IMR-90 (cell line): ENCODE measurements at places on chromosomes 1 and 21.

DNA sequence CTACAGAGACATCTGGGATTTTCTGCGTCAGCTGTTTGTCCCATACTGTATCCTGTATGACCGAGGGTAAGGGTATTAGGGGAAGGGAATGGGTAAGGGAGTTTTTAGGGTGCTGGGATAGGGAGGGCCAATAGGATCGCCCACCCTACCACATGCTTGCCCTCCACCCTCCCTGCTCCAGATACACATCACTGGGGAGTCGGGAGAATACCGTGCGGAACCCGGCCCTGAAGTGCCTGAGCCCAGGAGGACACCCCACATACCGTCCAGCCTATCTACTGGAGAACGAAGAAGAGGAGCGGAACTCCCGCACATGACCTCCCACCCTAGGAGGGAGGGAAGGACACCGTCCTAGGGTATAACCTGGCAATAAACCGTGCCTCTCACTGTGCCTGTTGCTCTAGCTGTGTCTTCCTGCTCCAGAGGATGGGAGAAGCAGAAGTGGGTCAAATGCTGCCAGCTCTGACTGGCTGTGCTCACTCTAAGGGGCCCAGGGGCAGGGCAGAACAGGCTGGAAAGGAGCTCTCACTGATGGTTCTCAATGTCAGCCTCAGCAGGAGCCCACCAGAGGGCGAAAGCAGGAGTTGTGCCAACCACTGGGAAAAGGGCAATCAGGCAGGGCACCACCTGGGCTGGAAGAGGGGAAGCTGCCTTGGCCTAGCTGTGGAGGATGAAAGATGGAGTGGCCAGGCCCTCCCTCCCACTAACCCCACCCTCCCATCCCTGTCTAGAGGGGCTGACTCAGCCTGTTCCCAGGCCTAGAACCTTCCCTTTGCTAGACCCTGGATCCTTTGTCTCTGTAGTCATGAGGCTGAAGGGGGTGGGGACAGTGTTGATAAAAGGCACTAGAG, 440 bp upstream of the LENEP start:
- peak; percentile 58 for DNase-seq

- no peak for DNase-seq
Observed at GRCh38 chr1:23370330-23370708, 683 bp upstream of the ZNF436 start.

DNA sequence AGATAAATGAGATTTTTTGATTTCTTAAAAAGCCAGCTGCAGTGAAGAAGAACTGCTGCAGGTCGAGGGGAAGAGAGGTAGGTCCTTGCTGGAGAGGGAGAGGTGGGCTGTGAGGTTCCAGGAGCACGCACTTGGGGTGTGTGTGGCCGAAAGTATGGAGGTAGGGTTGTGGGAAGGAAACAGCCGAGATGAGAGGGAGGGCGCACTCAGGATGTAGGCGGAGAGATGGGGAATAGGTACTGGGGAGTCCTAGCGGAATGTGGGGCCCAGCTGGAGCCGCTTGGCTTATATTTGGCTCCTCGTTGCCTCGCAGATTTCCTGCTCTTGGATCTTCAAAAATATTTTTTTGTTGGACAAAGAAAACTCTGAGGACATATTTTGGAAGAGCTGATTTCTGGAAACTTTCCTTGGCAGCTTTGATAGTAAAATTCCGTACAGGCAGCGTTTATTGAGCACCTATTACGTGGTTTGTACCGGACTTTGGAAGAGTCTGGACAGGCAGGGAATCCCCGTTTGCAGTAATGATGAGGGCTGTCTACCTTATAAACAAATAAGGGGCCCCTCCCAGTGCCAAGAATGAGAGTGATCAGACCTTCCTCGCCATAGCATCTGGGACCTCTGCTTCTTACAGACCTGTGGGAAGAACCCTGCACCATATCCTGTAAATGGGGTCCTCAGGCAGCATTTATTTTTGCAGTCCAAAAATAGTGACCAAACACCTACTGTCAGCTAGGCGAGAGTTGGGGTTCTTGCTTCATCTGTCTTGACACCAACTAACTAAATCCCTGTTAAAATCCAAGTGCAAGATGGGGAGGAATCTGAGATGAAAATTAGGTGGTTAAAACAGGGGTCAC, 1.5 kb downstream of the LRRC8D start:
- no peak for DNase-seq

GRCh38 chr1:59520827-59521418, 224.0 kb downstream of the FGGY start:
- peak; percentile 97 for DNase-seq

DNA sequence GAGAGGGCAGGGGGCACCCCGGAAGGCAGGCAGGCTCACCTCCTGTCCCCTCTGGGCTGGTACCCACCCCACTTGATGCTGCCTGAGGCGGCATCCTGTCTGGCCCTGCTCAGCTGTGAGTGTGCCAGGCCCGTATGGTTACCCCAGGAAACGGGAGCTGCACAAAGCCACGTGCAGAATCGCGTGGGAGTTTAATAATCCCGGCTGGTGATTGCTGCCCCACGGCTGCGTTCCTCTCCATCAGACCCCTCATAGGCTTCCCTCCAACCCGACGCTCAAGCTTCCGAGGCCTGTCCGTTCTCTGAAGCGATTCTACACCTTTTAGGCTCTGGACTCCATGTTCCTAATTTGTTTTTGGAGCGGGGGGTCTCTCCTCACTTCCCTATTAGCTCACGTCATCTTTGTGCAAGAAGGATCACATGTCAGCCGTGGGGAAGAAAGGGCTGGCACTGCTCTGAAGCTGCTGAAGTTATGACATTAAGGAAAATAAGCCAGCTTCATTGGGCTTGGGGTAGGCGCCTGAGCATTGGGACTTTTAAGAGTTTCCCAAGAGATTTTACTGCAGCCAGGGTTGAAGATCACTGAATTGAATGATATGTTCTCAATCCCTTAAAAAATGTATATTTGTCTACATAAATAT, 1.1 kb upstream of the B3GALT5 start:
- DNase-seq, result no peak

- no peak for DNase-seq
Observed at GRCh38 chr1:205359771-205360565, 3.2 kb upstream of the KLHDC8A start.

DNA sequence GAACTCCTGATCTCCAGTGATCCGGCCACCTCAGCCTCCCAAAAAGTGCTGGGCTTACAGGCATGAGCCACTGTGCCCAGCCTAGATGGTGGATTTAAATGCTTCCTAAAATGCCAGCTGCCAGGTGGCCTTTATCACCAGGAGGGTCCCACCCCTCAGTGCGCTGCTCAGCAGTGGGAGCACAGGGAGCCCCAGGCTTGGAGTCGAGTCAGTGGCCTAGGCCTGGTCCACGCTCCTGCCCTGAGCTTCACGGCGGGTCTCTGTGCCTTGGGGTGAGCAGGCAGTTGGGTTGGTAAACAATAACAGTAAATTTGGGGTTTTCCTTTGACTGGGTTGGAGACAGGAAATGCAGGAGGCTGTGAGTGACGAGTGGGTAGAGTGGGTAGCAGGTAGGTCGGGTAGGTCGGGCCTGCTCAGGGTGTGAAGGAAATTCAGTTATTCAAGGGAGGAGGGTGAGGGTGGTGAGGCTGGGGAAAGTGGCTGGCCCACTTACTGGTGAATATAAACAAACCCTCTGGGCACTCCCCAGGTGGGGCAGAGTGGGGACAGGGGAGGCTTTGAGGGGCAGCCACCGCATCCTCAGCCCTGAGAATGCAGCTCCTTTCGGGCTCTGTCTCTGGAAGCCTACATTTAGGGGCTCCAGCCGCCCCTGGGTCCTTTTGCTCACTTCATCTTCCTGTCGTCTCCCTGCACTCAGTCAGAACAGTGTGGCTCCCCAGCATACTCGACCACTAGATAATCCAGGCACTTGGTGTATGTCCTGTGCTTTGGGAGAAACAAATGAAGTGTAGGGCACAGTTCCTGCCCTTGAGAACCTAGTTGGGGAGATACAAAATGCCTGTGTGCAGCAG, 33.5 kb upstream of the IL19 start:
- no peak for DNase-seq

- DNase-seq, result no peak
Observed at GRCh38 chr1:51794868-51795267, 83.7 kb downstream of the NRDC start.

- no peak for DNase-seq
Observed at GRCh38 chr1:212607913-212608391, 609 bp upstream of the ATF3 start.

DNA sequence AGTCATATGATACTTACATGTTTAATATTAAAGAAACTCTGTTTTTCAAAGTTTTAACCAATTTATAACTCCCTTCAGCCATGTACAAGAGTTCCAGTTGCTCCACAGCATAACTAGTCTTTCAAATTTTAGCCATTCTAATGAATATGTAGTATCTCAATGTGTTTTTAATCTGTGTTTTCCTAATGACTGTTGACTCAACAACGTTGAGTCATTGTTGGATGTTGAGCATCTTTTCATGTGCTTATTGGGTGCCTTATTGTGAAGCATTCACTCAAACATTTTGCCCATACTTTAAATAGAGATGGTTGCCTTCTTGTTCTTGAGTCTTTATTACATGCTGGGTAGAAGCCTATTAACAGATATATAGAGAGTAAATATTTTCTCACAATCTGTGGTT, 240.2 kb upstream of the LYPLAL1 start:
- DNase-seq, result peak; percentile 28

DNA sequence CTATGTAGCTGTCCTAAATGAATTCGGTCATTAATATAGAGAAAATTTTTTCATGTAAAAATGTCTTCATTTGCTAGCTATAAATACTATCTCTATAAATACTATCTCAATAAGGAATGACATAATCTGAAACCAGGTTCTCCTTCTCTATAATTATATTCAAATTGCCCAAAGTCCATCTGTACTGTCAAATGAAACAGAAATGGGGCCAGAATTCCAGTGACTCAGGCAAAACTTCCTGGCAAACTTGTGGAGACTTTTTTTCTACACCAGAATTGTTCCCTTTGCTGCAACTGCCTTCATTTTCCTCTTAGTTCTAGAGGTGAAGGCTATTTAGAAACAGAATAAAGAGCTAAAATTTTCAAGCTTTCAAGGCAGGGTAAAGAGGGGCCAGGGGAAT, 152.5 kb downstream of the KCNH1 start:
- no peak for DNase-seq

GRCh38 chr1:150626150-150626549, 3.3 kb downstream of the ENSA start:
- no peak for DNase-seq

DNA sequence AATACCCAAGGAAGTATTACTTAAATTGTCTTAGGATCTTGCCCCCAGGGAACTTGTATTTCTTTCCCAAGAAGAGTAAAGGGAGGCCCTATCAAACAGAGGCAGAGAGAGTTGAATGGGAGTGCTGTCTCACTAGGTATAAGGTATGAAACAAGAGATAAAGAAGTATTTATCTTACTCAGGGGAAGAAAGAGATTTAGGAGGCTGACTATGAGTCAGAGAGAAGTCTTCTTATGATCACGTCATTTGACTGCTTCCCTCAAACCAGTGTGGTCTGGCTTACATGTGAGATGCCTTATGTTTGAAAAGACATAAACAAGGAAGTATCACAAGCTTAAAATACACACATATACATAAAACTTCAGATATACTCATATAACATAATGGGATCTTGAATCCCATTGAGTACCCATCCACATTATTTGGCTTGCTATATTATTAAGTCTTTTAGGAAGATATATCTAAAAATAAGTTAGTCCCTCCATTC, 29.6 kb downstream of the DUSP10 start:
- peak; percentile 99 for DNase-seq

DNA sequence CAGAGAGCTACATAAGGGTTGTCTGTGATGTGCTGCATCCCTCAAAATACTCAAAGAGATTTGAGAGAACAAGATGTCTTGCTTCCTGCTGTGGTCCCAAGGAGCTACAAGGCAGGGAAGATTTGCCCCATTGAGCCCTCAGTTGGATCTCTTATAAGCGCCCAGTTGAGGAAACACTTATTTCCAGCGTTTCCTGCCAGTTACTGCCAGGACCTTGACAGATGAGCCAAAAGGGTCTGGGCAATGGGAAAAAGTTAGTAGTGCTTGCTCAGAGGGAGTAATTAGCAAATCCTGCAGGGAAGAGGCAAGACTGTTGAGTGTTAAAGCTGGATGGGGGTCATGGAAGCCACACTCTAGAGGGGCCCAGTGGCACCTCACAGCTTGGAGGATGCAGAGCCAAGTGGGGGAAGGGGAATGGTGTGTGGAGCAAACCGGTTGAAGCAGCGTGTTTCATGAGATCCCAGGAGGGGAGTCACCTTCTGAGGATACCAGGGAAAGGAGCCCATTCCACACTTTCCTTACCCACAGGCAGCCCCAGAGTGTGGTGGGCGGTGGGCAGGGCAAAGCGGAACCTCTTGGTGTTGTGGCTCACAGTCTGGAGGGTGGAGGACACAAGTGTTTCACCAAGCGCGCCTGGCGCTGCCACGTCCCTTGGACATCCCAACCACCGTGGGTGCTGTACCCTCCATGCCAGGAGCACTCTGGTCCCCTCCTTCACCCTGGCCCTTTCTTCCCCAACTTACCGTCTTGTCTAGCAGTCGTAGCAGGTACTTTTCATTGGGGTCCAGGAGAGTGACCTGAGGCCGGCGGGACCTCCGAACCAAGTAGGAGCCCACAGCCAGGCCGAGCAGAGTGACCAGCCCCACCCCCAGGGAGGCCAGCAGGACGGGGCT, 805 bp downstream of the CYB5R1 start:
- DNase-seq, result no peak

DNA sequence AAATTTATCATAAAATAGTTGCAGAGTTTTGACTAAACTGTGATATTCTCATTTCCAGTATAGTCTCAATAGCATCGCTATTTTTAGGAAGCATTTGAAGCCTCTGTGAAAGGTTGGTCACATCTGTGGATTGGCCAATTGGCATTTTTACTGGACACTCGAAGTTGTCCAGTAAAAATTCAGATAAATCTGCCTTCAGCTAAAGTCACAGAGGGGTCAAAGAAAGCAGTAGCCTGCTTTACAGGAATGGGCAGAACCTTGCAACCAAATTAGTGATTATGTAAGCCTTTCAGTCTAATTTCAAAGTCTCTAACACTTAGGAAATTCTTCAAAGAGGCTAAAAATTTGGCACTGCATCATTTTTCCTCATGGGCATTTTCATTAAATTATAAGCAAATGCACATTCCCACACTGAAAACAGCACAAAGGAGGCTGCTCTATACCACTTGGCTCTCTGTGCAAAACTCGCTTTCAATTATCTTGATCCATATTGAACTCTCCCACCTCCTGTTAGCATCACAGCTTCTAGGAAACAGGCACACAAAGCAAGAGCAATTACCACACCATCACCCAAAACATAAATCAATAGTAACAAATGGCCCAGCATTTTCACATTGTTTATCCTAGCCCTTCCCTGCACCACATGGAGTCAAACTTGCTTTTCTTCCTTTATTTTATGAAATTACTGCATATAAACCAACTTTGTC, 318.5 kb upstream of the DUSP10 start:
- DNase-seq, result no peak

DNA sequence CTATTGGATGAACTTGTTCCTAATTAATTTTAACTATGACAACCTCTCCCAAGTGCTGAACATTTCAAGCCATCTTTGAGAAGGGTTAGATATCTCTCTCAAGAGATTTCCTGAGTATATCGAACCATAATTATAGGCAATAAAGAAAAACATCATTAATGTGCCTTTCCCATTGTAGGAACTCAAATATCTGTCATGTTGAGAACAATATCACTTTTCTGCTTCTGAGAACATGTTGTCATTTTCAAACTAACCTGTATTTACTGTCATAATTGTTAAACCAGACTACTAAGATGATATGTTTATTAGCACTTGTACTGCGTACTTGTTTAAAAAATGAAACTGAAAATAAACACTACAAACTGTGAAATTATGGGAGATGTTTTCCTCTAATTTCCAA, 4.3 kb downstream of the EPS15 start:
- no peak for DNase-seq
